ENCODE measurements at places on chromosomes 7 and 10. TPM values are rescaled to one million over a fixed set of nuclear protein-coding genes. Genes with fewer than 3 reads are reported as not detected.

DNA sequence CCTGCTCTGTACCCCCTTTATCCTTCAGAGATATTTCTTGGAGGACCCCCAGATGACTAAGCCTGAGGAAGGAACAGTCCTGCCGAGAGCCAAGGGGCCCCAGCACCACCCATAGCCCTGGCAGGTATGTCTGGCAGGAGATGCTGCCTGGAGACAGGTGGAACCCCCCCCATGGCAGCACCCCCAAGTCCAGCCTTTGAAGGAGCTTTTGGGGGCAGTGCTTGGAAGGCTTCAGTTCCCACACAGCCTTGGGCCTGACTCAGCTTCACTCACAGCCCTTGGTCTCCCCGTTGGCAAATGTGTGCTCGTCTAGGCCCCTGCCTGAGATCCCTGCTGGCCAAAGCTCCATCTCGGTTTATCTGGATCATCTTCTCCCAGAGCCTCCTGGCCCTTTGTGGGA, 23.0 kb upstream of the PCBD1 start:
- H3K4me1 ChIP-seq, result no peaks in the 10 kb centered on the region
- H3K27ac ChIP-seq, result no peak overlapping the region
- no peak overlapping the region for H3K4me3 ChIP-seq
- DNase-seq, result no peak
- H3K27me3 ChIP-seq, result no peaks in the 10 kb centered on the region

DNA sequence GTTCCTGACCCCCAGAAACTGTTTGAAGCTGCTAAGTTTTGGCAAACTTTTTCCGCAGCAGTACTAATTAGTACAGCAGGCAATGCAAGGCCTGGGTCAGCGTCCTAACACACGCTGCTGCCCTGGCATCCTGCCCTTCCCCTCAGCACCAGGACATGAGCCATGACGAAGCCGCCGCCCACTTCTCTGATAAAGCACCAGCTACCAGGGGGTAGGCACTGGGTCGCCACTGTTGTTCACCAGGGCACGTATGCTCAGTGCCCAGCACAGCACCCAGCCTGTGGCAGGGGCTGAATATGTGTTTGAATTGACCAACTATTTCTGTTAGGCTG, 59.5 kb downstream of the CHST15 start:
- no peak overlapping the region for H3K4me3 ChIP-seq
- H3K36me3 ChIP-seq, result peaks cover 42% of the 10 kb centered on the region
- peaks cover 19% of the 10 kb centered on the region for H3K4me1 ChIP-seq
- DNase-seq, result peak; percentile 89
- peak overlapping the region; percentile 21 for H3K27ac ChIP-seq

- no peak overlapping the region for H3K27ac ChIP-seq
- H3K4me3 ChIP-seq, result no peak overlapping the region
- no peak for DNase-seq
- H3K27me3 ChIP-seq, result no peaks in the 10 kb centered on the region
- H3K4me1 ChIP-seq, result peaks cover 15% of the 10 kb centered on the region
Measured at GRCh38 chr7:121029302-121029701, 40.8 kb downstream of the CPED1 start.

- H3K4me1 ChIP-seq, result peaks cover 10% of the 10 kb centered on the region
- no peak overlapping the region for H3K4me3 ChIP-seq
- no peaks in the 10 kb centered on the region for H3K36me3 ChIP-seq
- peak overlapping the region; percentile 63 for H3K27ac ChIP-seq
- no peaks in the 10 kb centered on the region for H3K27me3 ChIP-seq
Measured at GRCh38 chr10:24119896-24120295, 89.0 kb upstream of the KIAA1217 start.

DNA sequence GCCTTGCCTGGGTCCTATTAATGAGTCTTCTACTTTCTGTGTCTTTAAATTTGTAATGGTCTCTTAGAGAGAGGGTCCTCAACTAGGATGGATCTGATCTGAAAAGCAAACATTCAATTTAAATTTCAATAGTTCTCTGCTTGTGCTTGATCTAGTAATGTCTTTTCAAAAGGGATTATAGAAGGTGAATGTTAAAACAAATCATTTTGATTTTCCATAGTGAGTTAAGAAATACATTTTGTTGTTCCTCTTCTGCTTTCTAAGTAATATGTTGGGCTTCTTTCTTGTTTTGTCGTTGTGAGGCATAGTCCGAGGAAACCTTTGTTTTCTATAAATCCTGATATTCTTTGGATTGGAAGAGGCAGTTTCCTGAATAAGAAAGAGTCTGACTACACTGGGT, 18.8 kb downstream of the NRF1 start:
- H3K4me1 ChIP-seq, result no peaks in the 10 kb centered on the region
- no peaks in the 10 kb centered on the region for H3K36me3 ChIP-seq
- H3K27ac ChIP-seq, result no peak overlapping the region

PIK3CG gene
- 2.2 TPM for total RNA-seq

GRCh38 chr10:124117833-124118232, 24.4 kb upstream of the CHST15 start:
- no peak overlapping the region for H3K4me3 ChIP-seq
- H3K36me3 ChIP-seq, result no peaks in the 10 kb centered on the region
- no peak for DNase-seq
- H3K4me1 ChIP-seq, result peaks cover 9% of the 10 kb centered on the region
- H3K27ac ChIP-seq, result no peak overlapping the region

GRCh38 chr7:128380483-128381106, 19.1 kb upstream of the PRRT4 start:
- H3K4me3 ChIP-seq, result no peak overlapping the region
- no peak overlapping the region for H3K27ac ChIP-seq
- H3K27me3 ChIP-seq, result no peaks in the 10 kb centered on the region
- H3K4me1 ChIP-seq, result no peaks in the 10 kb centered on the region
- no peaks in the 10 kb centered on the region for H3K36me3 ChIP-seq
- DNase-seq, result no peak

- no peaks in the 10 kb centered on the region for H3K4me1 ChIP-seq
- H3K4me3 ChIP-seq, result no peak overlapping the region
- H3K36me3 ChIP-seq, result no peaks in the 10 kb centered on the region
- DNase-seq, result no peak
Measured at GRCh38 chr7:12481722-12482121, 78.1 kb upstream of the VWDE start.

DYDC2 gene
- not detected for total RNA-seq

- H3K27me3 ChIP-seq, result no peaks in the 10 kb centered on the region
- H3K4me1 ChIP-seq, result peaks cover 30% of the 10 kb centered on the region
- H3K36me3 ChIP-seq, result no peaks in the 10 kb centered on the region
- peak overlapping the region; percentile 96 for H3K27ac ChIP-seq
- peak; percentile 96 for DNase-seq
Measured at GRCh38 chr7:128453836-128454804, 1.6 kb upstream of the HILPDA start.

DNA sequence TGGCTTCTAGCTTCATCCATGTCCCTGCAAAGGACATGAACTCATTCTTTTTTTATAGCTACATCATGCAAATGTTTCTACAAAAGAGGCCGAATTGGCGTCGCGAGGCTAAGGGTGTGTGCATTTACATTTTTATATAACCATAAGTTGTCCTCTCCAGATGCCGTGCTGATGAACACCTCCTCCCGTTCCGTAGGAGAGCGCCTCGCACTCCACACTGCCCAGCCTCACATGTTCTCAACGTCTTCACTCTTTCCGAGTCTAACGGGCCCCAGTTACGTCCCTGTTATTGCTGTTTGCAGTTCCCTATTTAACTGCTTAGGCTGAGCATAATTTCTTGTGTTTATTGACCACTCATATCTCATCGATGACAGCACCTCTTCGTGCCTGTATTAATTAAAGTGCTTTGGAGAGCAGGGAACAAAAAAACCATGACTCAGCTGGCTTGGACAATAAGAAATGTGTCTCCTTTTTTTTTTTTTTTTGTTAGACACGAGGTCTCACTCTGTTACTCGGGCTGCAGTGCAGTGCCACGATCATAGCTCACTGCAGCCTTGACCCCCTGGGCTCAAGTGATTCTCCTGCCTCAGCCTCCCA, 113.5 kb upstream of the SDK1 start:
- DNase-seq, result no peak
- H3K27ac ChIP-seq, result no peak overlapping the region
- H3K4me1 ChIP-seq, result no peaks in the 10 kb centered on the region
- no peak overlapping the region for H3K4me3 ChIP-seq
- H3K27me3 ChIP-seq, result no peaks in the 10 kb centered on the region
- H3K36me3 ChIP-seq, result no peaks in the 10 kb centered on the region

Measured in thyroid gland (tissue), 4 donors.